ENCODE measurements at places on chromosomes 3 and 15.

DNA sequence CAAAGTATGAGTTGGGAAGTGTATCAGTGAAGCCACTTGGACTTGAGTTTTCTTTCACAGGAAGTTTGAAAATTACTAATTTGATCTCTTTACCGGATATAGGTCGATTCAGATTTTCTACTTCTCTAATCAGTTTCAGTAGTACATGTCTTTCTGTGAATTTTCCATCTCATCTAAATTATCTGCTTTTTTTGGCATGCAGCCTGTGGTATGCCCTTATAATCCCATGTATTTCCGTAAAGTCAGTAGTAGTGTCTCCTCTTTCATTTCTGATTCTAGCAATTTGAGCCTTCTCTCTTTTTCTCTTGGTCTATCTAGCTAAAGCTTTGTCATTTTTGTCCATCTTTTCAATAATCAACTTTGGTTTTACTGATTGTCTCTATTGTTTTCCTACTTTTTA, 168.4 kb upstream of the UBE2E1 start:
- no peak for DNase-seq

DNA sequence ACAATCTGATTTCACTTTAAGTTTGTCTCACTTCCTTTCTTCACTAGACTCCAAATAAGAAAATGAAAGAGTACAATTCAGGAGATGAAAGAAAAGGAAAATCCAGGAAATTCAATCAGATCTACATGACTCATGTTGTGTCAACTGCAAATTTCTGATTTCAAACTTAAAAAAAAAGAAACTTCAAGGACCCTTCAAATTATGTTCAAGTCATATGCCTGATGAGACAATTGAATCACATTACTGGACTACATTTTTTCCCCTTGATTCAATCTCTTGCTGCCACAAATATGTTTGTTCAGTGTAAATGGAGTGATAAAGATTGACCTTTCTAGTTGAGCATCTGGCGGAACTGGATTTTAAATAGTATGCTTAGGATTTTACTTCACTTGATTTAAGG, 37.4 kb downstream of the FRMD5 start:
- DNase-seq = no peak

DNA sequence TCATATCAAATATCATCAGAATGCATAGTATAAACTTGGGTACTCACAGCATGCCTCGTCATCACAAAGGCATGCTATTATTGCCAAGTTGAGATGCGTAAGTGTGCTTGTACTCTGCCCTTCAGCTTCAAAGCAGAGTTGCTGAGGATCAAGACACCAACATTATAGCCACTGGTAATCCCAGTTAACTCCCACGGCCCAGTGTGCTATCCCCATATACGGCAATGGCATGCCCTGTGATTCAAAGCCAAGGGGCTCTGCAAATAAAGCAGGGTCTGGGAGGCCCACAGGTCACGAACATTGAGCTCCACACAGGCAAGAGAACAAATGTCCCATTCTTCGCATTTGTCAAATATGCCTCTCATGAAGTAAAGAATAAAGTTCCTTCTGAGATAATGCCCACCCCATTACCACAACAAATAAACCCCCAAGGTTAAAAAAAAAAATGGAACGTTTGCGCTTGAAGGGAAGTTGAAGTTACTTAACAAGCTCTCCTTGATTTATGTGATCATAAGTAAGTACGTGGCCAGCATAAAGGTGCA, 298.1 kb upstream of the NECTIN3 start:
- no peak for DNase-seq

DNA sequence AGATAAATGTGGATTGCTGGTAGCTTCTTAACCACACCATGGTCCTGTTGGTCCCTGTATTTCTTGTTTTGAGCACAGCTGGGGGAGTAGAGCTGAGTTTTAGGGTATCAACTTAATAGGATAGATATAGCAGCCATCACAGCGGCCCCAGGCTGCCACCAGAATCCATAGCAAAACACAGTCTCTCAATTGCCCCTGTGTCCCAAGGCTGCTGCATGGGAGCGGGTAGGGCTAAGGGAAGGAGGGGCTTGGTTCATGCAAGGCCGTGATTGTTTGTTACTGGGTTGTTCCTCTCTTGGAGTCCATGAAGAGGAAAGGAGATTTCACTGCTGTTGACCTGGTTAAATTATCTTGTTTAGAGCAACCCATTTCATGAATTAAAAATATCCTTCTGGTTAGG, 22.1 kb downstream of the ARNT2 start:
- no peak for DNase-seq

DNA sequence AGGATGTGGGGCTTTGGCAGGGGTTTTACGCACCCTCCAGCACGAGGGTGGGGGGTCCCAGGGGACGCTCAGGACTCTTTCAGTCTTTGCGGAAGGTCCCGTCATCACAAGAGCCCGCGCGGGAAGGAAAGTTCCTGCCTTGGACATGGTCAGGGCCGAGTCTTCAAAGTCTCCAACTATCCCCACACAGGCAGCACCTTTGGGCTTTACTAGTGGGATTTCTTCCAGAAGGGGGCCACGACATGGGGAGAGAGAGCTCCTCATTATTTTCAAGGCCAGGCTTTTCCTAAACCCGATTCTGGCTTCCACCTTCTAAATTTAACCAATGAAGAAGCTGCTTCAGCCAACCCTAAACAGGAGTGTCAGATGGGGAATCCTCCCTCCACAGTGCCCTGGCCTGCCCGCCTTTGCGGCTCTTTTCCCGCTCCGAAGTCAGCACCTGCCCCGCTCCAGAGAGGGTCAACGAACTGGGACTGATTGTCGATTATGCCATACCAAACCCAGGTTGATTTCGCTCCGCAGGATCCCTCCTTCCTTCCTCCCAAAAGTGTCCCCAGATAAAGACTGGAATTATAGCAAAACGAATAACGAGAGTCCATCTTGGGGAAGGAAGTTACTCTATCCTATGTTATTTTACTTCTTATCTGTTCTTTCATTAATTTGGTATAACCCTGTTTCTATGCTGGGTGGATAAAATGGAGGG, 11.0 kb downstream of the SHOX2 start:
- DNase-seq = no peak

DNA sequence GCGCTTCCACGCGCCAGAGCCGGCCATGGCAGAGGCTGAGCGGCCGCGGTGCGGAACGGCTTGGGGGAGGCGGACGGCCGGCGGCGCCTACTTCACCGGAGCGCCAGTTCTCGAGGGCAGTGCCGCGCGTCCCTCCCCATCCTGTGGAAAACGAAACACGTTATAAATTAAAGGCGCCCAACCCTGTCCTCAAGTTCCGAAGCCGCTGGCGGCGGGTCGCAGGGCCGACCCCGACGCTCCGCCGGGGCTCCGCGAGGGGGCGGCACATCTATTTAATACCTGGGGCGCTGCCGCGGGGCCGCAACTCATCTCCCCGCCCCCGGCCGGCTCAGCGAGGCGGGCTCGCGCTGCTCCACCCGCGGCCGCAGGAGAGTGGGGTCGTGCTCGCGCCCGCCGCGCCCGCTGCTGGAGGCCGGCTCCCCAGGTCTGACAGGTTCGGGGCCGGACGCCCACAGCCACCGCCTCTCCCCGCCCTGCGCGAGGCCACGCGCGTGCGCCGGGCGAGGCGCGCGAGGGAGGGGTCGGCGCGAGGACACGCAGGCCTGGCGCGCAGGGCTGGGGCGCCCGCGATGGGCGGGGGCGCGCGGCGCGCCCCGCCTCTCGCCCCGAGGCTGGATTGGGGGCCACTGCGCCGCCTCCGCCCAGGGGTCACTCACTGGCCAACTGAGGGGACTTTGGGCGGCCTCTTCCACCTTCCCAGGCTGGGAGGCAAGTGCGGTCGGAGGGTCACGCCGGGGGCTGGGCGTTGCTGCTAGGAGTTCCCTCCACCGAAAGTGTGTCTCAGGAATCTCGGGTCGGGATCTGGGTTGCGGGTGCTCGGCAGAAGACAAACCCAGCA, at the start of gene SLC30A4:
Gene SLC30A4 (minus strand): TSS at position 428 of the 838 bp plus-strand sequence. CDS start 401 bp downstream, at position 27.
- peak; percentile 32 for DNase-seq

DNA sequence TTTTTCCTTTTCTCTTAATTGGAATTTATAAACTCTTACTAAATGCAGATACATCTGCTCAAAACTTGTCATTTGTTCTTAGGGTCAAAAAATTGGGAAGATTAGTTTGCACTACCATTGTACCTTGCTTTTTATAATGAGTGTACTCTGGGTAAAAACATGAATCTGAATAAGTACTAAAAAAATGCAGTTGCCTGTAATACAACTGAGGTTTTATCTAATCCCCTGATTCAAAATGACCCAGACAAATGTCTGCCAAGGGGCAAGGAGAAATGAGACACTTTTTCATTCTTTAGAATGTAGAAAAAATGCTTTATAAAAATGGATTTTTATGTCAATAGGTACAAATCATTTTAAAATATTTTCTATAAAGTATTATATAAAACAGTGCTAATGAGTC, 42.4 kb downstream of the RASA2 start:
- DNase-seq = no peak

GRCh38 chr15:88897456-88898194, 2.3 kb upstream of the HAPLN3 start:
- peak; percentile 73 for DNase-seq

- no peak for DNase-seq
Observed at GRCh38 chr3:56624725-56625124, 58.3 kb downstream of the TASOR start.

GRCh38 chr3:23258110-23258509, 55.0 kb downstream of the UBE2E2 start:
- no peak for DNase-seq

DNA sequence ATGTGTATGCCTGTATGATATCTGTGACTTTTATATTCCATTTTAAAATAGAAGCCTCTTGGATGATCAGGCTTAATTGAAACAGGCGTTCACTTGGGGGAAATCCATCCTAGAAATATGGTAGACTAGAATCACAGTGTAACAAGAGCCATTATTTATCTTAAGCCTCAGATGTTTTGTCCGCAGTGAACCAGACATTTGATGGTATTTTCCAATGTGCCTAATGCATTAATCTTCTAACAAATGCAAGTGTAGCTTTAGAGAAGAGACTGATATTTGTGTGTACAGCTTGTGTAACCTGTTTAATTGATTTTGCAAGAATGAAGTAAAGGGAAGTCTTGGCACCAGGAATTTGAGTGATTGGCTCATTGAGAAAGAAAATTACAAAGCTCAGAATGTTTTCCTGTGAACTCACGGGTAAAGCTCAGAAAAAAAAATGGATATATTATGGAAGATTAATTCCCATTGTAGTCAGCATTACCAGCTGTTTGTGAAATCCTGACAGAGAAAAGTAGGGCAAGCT, 155.7 kb downstream of the SV2B start:
- no peak for DNase-seq

GRCh38 chr3:56802790-56803189, 1.0 kb upstream of the ARHGEF3 start:
- DNase-seq = no peak

Data from stimulated activated CD8-positive, alpha-beta memory T cell treated with anti-CD3 and anti-CD28 coated beads, Interleukin-12 subunit alpha, Interleukin-12 subunit beta, amount 100 ng/mL, for 1 hour (primary cell).